ENCODE measurements at places on chromosomes 11 and 22. TPM values are rescaled to one million over a fixed set of nuclear protein-coding genes. Genes with fewer than 3 reads are reported as not detected.

- no peak for DNase-seq
Measured at GRCh38 chr22:19064354-19065054, 57.7 kb downstream of the DGCR2 start.

GRCh38 chr11:48008951-48009270 is 28.6 kb downstream of the PTPRJ start:
- DNase-seq = no peak

- DNase-seq = no peak
Measured at GRCh38 chr11:109086931-109087330, 335.1 kb upstream of the C11orf87 start.

GRCh38 chr11:44597358-44598012 is 32.0 kb downstream of the CD82 start:
- no peak for DNase-seq

GRCh38 chr11:83827940-83828554 is 541.9 kb upstream of the CCDC90B start:
- no peak for DNase-seq

DNA sequence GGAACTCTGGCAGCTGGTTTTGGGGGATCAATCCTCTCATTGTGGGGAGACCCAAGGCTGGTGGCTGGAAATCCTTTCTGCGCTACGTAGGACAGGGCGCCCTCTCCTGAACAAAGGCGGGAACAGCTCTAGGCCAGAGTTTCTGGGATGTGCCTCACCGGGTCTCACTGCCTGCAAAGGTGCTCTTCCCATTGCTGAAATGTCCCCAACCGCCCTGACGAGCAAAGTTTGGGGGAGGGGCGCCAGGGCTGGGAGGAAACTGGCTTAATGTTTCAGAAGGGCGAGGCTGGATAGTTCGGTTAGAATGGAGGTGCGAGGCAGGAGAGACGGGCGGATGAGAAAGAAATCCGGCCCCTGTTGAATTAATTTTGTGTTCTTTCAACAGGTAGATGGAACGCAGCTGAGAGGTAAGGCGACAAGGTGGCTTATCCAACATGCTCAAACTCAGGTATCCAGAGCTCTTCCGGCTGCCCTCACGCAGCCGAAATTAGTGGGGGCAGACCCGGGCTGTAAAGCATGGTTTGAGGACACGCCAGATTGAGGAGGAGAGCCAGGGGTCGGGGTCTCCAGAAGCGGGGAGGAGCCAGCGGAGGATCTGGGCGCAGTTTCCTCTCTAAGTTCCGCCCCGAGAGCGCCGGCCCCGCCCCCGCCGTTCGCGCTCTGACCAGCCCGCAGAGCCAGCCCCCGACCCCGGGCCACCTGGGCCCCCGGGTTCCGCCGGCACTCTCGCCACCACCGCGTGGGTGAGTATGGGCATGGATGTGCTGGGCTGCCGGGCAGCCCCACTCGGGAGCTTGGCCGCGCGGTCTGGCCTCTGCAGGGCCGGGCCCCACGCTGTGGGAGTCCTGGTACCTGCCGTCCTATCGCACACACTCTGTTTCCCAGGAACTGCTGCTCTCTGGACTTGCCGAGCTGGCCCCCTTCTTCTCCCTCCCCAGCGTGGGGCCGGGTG is at the start of gene PGAP2:
PGAP2 (plus strand) TSS at position 652 of the 952 bp plus-strand sequence. CDS start 2,700 bp downstream, outside the sequence.
- DNase-seq = peak; percentile 61

DNA sequence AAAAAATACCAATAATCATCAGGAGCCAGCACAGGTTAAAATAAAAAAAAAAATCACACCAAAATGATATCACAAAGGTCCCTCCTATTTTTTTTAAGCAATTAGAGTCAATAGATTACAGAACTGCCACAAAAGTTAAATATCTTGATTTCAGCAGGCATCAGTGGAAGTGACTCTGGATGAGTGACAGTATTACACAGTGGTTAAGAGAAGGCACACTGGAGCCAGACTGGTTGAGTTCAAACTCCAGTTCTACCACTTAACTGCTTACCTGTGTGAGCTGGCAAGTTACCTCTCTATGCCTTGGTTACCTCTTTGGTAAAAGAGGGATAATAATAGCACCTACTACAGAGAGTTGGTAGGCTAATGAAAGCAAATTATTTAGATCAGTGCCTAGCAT is 148.5 kb downstream of the ATG16L2 start:
- no peak for DNase-seq

DNA sequence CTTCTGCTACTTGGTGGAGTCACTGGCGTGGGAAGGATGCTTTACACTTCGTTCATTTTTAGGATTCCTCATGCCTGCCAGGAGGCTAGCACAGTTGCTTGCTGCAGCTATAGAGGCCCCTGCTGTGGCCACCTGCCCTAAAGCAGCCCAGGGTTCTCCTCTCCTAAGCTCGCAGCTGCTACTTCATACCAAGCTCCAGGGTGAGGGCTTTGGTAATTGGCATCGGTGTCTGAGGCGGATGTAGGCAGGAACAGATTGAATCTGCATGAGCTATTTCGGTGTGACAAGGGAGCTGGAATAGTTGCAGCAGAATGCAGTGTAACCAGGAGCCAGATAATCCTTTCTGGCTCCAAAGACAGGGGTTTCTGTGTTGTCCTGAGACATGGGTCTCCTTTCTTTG is 133.1 kb downstream of the MICAL2 start:
- DNase-seq = no peak

DNA sequence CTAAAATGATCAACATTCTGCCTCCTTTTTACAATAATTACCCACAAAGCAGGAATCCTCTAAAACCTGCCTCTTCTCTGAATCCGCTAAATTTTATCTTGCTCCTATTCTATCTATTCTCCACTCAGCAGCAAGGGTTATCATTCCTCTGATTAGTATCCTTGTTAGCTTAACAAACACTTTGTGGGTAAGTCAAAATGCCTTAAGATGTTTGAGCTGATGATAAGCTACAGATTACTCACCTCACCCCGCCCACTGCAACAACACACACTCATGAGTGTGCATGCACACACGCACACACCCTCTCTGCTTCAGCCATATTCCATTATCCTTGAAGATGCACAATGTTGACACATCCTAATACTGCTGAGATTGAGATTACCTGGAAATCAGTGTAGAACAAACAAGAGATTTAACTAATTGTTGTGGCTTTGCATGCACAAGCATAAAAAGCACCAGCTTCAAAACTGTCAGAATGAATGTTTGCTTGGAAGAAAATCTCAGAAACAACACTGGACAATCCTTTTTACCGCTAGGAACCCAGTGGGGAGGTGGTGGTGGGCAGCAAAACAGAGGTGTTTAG is 130.9 kb downstream of the BBOX1 start:
- no peak for DNase-seq

- DNase-seq = no peak
Measured at GRCh38 chr11:91786097-91786496, 438.5 kb upstream of the FAT3 start.

DNA sequence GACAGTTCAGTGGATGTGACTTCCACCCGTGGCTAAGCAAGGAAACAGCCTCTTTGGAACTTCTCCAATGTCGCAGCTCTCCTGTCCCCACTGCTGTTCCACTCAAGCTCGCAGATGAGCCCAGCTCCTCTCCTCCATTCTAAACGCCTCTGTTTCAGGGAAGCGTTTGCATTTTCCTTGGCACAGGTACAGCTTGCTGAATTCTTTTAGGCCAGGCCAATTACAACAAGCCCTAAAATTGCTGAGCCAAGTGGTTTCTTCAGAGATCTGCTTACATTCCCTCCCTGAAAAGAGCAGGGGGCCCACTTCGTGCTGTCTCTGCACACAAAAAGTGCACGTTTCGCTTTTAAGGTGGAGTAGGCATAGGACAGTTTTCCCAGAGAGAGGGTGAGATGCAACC is 91.5 kb upstream of the BLID start:
- peak; percentile 23 for DNase-seq

DNA sequence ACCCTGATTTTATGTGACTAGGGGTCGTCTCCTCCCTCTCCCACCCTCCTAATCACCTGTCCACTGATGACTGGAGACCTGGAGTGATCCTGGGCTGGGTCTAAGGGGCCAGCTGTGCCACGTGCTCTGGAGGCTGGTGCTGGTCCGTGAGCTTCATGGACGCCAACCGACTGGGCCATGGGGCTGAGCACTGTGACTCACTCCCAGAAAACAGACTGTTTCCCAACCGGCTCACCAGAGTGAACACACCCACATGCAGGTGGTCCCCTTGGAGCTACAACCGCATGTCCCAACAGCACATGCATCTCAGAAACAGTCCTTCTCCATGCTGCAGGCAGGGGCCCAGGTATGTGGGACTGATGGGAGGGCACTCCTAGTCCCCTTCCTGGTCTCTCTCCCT is 14.0 kb upstream of the LMO1 start:
- no peak for DNase-seq

- DNase-seq = no peak
Measured at GRCh38 chr11:11894486-11894885, 52.7 kb downstream of the USP47 start.

DNA sequence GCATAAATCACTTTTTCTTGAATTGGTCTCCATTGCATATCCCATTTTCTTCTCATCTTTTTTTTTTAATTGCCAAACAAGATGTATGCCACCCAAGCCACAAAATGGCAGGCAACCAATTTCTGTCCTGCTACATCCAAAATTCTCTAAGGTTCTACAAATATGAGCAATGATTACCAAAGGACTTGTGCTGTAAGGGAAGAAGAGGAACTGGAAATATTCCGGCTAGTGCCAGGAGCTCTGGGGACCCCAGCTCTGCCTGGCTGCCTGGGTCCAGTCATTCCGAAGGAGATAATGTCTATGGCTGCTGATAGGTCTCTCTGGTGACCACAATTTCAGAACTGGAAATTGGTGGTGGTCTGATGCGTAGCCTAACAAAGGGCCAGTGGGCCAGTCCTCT is 17.1 kb upstream of the SNX32 start:
- DNase-seq = no peak

Gene TRIM48
- not detected for total RNA-seq

Gene CDC42EP1
- 97.0 TPM for total RNA-seq

Gene EFCAB6
- total RNA-seq = 10.5 TPM

Gene LIF
- 0.40 TPM for total RNA-seq

Gene GLYATL1
- 33.7 TPM for total RNA-seq

Gene IRAG1
- total RNA-seq = 14.7 TPM

Gene OTOG
- 0.34 TPM for total RNA-seq

Gene AQP11
- 6.9 TPM for total RNA-seq

Gene INCENP
- total RNA-seq = 10.3 TPM
